Posterior vena cava (tissue), 2 donors: ENCODE measurements at places on chromosomes 1 and 21. TPM values are rescaled to one million over a fixed set of nuclear protein-coding genes. Genes with fewer than 3 reads are reported as not detected.

- DNase-seq: no peak
Observed at GRCh38 chr1:72184099-72184701, 98.1 kb downstream of the NEGR1 start.

GRCh38 chr1:43421976-43422750 lies 31.6 kb downstream of the HYI start:
- peak; percentile 57 for DNase-seq

DNA sequence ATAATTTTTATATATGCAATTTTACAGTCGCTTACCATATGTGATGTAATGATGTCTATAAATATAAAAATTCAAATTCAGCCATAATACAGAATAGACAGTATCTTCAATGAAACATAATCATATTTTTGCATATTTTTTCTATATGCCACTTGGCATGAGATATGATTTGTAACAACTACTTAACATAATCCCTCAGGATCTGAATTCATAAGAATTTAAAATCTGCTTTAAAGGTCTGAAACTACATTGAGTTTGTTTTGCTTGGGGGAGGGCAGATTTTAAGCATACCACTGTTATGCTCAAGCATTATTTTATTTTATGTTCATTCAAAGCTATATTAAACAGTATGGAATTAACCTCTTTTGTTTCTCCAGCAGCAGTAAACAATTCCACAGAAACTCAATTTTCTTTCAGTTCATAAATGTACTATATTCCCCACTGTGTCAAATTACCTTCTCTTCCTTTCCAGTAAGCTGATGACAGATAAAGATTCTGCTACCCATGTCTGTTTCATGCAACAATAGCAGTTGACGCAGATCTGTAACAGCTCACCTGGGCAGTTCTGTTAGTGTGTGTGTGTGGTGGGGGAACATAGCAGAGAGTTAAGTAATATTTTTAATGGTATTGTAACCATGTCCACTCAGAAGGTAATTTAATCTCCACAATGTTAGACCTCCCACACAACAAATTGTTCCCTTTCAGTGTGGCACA lies 224.8 kb downstream of the NTNG1 start:
- no peak for DNase-seq

DNA sequence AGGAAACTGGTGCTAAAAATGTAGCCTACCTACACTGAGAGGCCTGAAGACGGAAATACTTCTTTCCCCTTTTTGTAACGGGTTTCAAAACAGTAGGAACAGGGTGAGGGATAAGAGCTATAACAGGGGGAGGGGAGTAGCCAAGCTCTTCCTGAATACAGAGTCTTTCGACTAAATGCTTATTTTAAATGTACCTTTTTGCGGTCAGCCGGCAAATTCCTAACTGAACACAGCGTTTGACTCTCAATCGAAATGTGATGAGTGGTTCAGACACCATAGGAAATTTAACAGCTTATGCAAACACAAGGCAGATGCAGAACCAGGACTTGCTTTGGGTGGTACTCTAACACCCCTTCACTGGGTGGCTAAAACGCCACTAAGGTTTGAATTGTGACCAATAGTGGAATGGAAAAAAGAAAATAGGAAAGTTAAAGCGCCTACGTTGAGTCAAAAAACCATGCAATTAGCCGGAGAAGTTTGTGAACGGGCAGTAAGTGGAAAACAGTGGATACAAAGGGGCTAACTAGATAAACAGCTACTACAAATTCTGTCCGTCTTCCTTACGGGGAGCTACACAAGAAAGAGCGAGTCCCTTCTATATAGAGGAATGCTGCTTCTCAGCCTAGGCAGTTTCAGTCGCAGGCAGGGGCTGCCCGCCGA lies 1.7 kb downstream of the EGLN1 start:
- DNase-seq: no peak

GRCh38 chr1:12172042-12172851 lies 5.5 kb downstream of the TNFRSF1B start:
- DNase-seq: no peak

DNA sequence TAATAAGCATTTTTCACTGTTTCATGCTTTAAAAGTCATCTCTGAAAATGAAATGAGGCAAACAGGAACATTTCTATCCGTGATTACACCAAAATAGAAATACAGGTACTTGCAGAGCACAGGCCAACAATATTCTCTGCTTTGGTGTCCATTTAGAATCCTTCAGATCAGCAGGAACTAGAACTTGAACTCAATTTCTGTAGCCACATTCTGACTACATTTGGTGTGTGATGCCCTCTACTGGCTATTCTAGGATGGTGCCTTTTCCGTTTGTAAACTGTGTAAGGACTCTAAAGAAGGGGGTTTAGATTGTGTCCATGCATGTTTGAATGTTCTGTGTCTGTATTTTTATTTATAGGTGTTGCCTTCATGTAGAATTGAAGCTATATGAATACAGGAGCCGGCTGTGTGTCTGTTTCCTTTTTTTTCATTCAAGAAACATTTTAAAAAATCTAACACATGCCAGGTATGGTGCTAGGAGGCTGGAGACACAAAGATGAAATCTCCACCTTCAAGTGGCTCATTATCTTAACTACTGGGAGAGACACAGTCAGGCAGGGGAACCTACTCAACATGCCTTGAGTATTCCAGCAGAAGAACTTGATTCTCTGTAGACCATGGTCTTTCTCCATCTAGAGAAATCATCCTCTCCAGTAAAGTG lies 7.6 kb upstream of the ZNF326 start:
- DNase-seq: no peak

DNA sequence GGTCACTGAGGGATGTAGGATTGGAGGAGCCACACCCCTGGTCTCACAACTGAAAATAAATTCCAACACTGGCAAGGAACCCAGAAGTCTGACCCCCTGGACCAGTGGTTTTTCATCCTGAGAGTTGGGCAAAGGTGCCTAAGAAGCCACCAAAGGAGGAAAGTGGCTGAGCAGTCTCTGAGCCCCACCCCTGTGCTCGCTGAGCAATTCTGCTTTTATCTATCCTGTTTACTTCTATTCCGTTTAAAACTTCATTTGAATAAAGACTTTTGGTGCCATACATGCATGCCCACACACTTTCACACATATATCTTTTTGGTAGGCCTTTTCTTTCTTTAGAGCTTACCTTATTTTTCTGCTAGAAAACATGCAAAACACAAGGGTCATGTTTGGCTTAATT lies 13.9 kb upstream of the CD53 start:
- DNase-seq: no peak

GRCh38 chr1:162305969-162306368 lies 70.7 kb downstream of the SPATA46 start:
- no peak for DNase-seq

- no peak for DNase-seq
Observed at GRCh38 chr1:15116966-15117365, 36.6 kb upstream of the TMEM51 start.

GRCh38 chr1:205598841-205599668 lies 32.8 kb downstream of the ELK4 start:
- peak; percentile 91 for DNase-seq

GRCh38 chr1:94111879-94112278 lies 9.1 kb downstream of the ABCA4 start:
- no peak for DNase-seq

DNA sequence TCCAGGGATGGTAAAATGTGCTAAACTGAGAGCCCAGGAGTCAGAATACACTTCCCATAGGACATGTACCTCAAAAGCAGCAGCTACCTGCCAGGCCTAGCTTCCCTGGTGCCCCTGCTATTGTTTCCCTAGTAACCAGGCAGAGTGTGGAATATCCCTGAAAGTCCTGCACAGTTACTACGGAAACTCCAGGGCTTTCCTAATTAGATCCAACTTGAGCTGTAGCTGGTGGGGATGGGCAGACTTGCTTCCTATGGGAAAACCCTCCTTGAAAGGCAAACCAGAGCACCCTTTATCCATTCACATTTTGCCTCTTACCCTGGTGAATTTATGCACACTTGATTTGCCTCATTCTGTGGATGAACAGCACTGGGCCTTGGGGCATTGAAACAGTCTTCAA lies 559.9 kb upstream of the PBX1 start:
- DNase-seq: no peak

- DNase-seq: no peak
Observed at GRCh38 chr1:180194546-180195207, 35.4 kb upstream of the LHX4 start.

DNA sequence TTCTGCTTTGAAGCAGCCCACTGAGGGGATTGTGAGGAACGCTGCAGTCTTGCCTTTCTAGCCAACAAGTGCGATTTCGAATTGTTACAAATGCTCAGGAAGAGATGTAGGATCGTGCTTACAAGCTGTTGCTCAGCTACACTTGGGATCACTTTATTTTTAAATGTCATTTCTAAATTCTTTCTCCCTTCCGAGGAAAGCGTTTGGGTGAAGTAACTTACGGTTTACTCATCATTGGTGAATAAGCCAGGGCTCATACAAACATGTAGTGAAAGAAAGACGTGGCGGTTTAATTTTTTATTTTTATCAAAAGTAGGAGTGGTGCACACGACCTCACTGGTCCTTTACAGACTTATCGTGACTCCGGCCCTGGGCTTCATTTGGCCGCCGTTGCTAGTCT lies 386.6 kb downstream of the KIF26B start:
- DNase-seq: no peak

GRCh38 chr1:201661823-201662359 lies 123.0 kb downstream of the NAV1 start:
- DNase-seq: no peak

DNA sequence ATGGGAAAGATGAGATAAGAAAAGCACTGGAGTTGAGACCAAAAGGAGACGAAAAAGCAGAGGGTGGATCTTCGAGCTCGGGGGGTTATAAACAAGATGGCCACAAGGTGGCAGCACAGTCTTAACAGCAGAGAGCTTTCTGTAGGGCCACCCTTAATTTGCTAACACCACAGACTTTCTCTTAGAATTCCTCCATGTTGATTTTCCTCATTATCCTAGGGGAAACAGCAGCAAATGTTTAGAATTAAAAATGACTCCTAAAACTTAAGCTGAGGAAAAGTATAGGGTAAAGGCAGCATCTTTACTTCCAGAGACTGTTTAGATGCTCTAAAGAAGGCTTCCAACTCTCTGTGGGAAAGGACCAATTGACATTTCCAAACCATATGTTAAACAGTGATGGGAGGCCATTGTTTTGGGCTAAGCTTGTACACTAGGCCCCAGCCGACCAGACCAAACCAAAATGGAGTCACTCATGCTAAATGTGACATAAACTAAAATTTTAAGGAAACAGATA lies 2.5 kb upstream of the APOBEC4 start:
- peak; percentile 92 for DNase-seq

DNA sequence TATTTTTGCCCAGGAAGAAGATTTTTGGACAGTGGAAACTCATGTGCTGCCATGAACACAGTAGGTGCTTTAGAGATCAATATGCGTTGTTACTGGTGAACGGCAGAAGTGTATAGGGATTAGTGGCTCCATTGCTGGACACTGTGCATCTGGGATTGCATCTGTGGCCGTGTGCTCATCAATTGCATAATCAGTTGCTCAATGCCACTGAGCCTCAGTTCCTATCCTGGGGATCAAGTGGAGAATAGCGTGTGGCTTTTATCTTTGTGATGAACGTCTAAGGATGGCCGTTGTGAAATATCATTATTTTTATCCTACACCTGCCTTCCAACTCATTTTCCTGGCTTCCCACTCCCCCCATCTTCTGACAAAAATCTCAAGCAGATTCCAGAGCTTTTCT lies 5.4 kb downstream of the TNN start:
- DNase-seq: no peak

The CHIA gene
- not detected for total RNA-seq

The PRDX6 gene
- 186 TPM for total RNA-seq

The STPG1 gene
- total RNA-seq: 2.1 TPM

The WDR64 gene
- not detected for total RNA-seq

The TMEM53 gene
- 5.3 TPM for total RNA-seq

The OR2T33 gene
- not detected for total RNA-seq

The FABP3 gene
- 132 TPM for total RNA-seq
